Small intestine (tissue), 16 donors: ENCODE measurements at places on chromosomes 2 and 18. TPM values are rescaled to one million over a fixed set of nuclear protein-coding genes. Genes with fewer than 3 reads are reported as not detected.

The EMILIN2 gene
- polyA plus RNA-seq: 1.8 TPM

The MROH2A gene
- 0.19 TPM for polyA plus RNA-seq

DNA sequence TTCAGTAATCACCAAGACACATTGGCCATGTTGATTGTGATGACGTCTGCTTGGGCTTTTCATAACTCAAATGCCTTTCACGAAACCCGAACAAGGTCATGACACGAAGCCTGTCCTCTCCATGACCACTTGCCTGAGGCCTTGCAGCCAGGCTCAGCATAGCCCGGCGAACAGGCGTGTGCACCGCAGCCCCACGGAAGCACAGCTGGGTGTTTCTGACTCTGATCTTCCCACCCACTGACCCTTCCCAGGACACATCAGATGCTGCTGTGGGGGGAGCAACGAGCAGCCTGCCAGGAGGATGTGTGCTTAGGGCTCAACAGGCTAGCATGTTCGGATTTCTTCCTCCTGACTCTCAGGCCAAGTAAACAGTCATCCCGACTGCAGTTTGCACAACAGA is 369.4 kb upstream of the SALL3 start:
- no peaks in the 10 kb centered on the region for H3K27me3 ChIP-seq
- no peak overlapping the region for H3K4me3 ChIP-seq
- no peak for DNase-seq
- H3K4me1 ChIP-seq: no peaks in the 10 kb centered on the region

GRCh38 chr18:13619505-13620205 is 106.7 kb downstream of the FAM210A start:
- no peaks in the 10 kb centered on the region for H3K36me3 ChIP-seq
- no peak for DNase-seq
- H3K4me3 ChIP-seq: no peak overlapping the region
- no peaks in the 10 kb centered on the region for H3K27me3 ChIP-seq
- H3K27ac ChIP-seq: no peak overlapping the region

DNA sequence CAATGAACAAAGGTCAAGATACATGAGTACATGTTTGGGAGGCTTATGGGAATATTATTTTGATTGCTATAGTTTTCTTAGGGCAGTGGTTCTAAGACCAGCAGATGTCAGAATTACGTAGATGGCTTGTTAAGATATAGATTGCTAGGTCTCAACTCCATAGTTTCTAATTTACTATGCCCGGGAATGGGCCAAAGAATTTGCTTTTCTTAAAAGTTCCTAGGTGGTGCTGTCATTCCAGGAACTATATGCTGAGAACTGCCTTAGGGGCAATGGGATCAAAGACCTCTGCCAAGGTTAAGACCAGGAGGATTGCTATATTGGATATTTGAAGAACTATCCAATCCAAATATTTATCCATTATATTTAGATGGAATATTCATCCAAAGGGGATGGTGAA is 141.8 kb downstream of the FSIP2 start:
- no peak overlapping the region for H3K4me3 ChIP-seq
- no peak overlapping the region for H3K27ac ChIP-seq
- peaks cover 2% of the 10 kb centered on the region for H3K36me3 ChIP-seq
- H3K4me1 ChIP-seq: no peaks in the 10 kb centered on the region
- no peaks in the 10 kb centered on the region for H3K27me3 ChIP-seq

DNA sequence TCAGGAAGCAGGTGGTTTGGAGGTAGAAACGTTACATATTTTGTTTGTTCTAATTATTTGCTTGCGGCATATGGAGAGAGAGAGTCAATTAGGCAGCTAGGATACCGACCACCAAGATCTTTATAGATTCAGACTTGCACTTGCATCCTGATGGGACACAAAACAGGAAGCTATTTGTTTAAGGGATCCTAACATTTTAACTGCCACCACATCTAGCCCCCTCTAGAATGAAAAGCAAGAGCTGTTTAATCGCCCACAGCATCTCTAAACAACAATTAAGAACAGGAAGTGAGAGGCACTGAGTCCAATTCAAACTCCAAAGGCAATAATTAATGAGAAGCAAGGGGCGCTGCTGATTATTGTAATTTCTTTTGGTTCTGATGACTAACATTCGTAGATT is 182.0 kb upstream of the LINC00305 start:
- no peaks in the 10 kb centered on the region for H3K4me1 ChIP-seq
- H3K27ac ChIP-seq: no peak overlapping the region
- H3K4me3 ChIP-seq: no peak overlapping the region

DNA sequence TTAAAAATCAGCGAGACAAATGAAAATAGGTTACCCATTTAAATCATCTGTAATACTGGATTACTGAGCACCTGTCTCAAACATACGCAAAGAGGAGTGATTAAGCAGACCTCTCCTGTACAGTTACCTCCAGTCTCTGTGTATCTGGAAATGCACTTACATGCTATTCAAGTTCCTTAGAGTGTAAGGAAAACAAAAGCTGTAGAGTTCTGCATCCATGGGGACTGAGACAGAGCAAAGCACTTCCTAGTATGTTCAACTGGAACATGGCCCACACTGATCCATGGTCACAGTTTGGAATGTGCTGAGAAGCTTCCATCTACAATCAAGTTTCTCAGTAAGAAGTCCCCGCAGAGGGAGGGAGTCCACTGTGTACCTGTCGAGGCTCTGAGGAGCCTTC is 63.9 kb downstream of the PPP4R1 start:
- H3K36me3 ChIP-seq: peaks cover 48% of the 10 kb centered on the region
- no peak overlapping the region for H3K27ac ChIP-seq
- no peak overlapping the region for H3K4me3 ChIP-seq
- no peaks in the 10 kb centered on the region for H3K27me3 ChIP-seq

DNA sequence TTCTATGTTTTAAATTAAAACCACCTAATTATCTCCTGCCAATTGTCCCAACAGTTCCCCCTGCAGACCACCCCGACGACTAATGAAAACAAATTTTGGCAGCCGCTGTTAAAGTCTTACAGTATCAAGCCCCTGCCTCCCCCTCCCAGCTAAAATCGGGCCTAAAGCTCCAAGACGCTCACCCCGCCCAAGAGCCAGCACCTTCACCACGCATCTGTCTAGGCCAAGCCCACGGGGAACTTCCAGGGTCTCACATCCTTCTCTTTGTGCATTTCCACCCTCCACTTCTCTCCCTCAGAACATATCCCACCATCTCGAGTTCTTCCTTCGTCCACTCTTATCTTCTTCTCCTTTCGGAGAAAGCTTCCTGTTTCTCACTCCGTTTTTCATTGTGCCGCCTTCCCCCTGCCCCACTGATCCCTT is 445 bp downstream of the PRPF40A start:
- peak overlapping the region; percentile 39 for H3K27ac ChIP-seq
- DNase-seq: no peak
- H3K4me1 ChIP-seq: peaks cover 10% of the 10 kb centered on the region
- no peaks in the 10 kb centered on the region for H3K36me3 ChIP-seq
- H3K27me3 ChIP-seq: no peaks in the 10 kb centered on the region

DNA sequence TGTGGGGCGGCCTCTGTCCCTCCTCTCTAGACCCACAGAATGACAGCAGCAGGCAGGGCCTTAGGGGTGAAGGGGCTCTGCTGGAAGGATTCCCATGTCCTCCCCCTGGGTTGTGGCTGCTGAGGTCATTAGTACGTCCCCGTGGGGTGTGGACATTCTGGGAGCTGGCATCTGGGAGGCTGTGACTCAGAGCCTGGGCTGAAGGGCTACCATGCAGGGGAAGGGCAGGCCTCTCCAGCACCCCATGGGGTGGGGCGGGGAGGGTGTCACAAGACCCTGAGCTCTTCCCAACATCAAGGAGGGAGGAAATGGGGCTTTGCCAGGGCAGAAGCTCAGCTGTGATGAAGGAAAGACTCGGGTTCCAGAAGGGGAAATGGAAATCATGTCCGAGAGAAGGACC is 105.8 kb upstream of the SMAD2 start:
- no peak overlapping the region for H3K27ac ChIP-seq
- H3K27me3 ChIP-seq: no peaks in the 10 kb centered on the region
- no peaks in the 10 kb centered on the region for H3K4me1 ChIP-seq
- no peak for DNase-seq
